Smooth muscle cell of the umbilical artery (primary cell): ENCODE measurements at places on chromosomes 3 and 15. TPM values are rescaled to one million over a fixed set of nuclear protein-coding genes. Genes with fewer than 3 reads are reported as not detected.

CACNA2D2 gene
- total RNA-seq, result 0.05 TPM in 1 of 2 replicates, not detected in the other

COX17 gene
- 10.7 and 12.5 TPM in 2 replicates for total RNA-seq

ZBED2 gene
- total RNA-seq, result not detected in 2 replicates

RAB6B gene
- total RNA-seq, result 0.30 and 1.6 TPM in 2 replicates

IDH3A gene
- 33.6 and 54.9 TPM in 2 replicates for total RNA-seq

HIGD2B gene
- not detected in 2 replicates for total RNA-seq

HHATL gene
- not detected in 2 replicates for total RNA-seq

ARL14 gene
- total RNA-seq, result not detected in 2 replicates

EPHA3 gene
- 4.2 and 17.0 TPM in 2 replicates for total RNA-seq

NBEAL2 gene
- total RNA-seq, result 1.8 and 11.2 TPM in 2 replicates

KY gene
- total RNA-seq, result 1.2 and 8.0 TPM in 2 replicates

MYO9A gene
- 30.0 and 43.6 TPM in 2 replicates for total RNA-seq

TAGLN3 gene
- 1.8 and 10.6 TPM in 2 replicates for total RNA-seq

GREM1 gene
- total RNA-seq, result 41.6 and 185 TPM in 2 replicates

LDHAL6B gene
- not detected in 2 replicates for total RNA-seq

FBXW12 gene
- total RNA-seq, result not detected in 2 replicates

SAMD7 gene
- not detected in 2 replicates for total RNA-seq

SPTBN5 gene
- total RNA-seq, result 0.59 and 1.8 TPM in 2 replicates

RHCG gene
- total RNA-seq, result not detected in 2 replicates

KCNAB1 gene
- under 0.01 and 3.5 TPM in 2 replicates for total RNA-seq

MED12L gene
- 0.42 and 0.89 TPM in 2 replicates for total RNA-seq

CCDC9B gene
- 37.7 and 94.3 TPM in 2 replicates for total RNA-seq

SPINT1 gene
- 0.30 and 0.78 TPM in 2 replicates for total RNA-seq

NMNAT3 gene
- 0.32 and 0.59 TPM in 2 replicates for total RNA-seq

ZNF620 gene
- total RNA-seq, result 0.30 and 0.92 TPM in 2 replicates

AP3B2 gene
- 0.23 and 0.89 TPM in 2 replicates for total RNA-seq

SATB1 gene
- total RNA-seq, result 11.0 and 14.8 TPM in 2 replicates

XYLB gene
- 3.6 and 6.0 TPM in 2 replicates for total RNA-seq

ACAN gene
- under 0.01 TPM in 2 replicates for total RNA-seq

CFAP92 gene
- total RNA-seq, result under 0.01 and 0.05 TPM in 2 replicates

HGD gene
- total RNA-seq, result 2.1 and 3.0 TPM in 2 replicates

FRMD5 gene
- total RNA-seq, result 6.5 and 16.5 TPM in 2 replicates

ZNF80 gene
- total RNA-seq, result not detected in 2 replicates

SPATA12 gene
- total RNA-seq, result not detected in 2 replicates

CHST13 gene
- not detected in 2 replicates for total RNA-seq

FSIP1 gene
- total RNA-seq, result 0.65 and 0.89 TPM in 2 replicates

MITF gene
- total RNA-seq, result 0.74 and 3.6 TPM in 2 replicates

TMC3 gene
- total RNA-seq, result not detected in 2 replicates

SLC49A4 gene
- total RNA-seq, result 15.0 and 22.6 TPM in 2 replicates

CLEC3B gene
- total RNA-seq, result not detected in 2 replicates

FURIN gene
- 61.8 and 130 TPM in 2 replicates for total RNA-seq

GABRR3 gene
- not detected in 2 replicates for total RNA-seq

XCR1 gene
- total RNA-seq, result not detected in 2 replicates

OSTN gene
- total RNA-seq, result 1.8 and 23.8 TPM in 2 replicates

IL17RC gene
- total RNA-seq, result 21.5 and 35.0 TPM in 2 replicates

GOLGA6L7 gene
- not detected in 2 replicates for total RNA-seq

GCSAM gene
- not detected in 2 replicates for total RNA-seq
